ENCODE measurements at places on chromosomes 2 and 18.

DNA sequence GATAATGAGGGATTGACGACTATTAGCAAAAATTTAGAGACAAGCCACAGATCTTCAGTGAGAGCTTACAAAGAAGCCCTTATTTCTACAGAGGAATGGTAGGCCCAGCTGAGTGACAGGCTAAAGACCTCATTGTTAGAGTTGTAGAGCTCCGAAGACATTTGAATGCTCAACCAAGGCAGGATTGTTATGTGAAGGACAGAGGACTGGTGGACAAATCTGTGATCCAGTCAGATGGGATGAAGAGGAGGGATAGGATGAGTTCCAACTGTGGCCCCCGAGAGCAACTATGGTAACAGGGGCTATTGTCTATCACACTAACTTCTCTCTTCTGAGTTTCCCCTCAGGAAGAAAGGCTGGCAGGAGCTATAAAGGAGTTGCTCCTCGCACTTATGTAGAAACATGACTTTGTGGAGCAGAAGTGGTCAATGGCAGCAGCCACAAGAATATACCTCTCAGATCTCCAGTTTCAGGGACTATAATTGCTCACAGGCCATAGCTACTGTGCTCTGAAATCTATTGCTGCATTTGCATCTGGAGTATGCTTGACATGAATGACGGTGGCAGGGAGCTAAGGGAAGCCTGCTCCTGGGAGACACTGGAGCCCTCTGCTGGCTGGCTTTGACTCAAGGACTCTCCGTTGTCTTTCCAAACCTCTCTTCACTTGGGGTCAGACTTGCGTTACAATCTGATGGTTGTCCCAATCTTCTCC lies 50.3 kb upstream of the GREB1L start:
- DNase-seq, result peak; percentile 54

DNA sequence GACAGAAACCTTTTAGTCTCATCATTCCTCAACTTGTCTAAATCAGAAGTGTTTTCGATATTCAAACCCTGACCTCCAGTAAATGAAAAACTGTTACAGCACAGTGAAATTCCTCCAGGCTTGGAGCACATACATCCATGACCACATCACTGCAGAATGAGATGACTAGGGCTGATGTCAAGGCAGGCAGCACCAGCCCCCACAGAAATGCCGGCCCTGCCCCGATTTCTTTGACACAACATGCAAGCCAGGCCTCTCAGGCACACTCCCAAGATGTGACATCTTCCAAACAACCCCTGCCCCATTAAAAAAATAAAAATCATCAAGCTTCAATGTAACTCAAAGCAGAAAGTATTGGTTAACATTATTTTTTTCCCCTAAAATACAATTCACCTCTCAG lies 103.3 kb downstream of the CTAGE1 start:
- no peak for DNase-seq

DNA sequence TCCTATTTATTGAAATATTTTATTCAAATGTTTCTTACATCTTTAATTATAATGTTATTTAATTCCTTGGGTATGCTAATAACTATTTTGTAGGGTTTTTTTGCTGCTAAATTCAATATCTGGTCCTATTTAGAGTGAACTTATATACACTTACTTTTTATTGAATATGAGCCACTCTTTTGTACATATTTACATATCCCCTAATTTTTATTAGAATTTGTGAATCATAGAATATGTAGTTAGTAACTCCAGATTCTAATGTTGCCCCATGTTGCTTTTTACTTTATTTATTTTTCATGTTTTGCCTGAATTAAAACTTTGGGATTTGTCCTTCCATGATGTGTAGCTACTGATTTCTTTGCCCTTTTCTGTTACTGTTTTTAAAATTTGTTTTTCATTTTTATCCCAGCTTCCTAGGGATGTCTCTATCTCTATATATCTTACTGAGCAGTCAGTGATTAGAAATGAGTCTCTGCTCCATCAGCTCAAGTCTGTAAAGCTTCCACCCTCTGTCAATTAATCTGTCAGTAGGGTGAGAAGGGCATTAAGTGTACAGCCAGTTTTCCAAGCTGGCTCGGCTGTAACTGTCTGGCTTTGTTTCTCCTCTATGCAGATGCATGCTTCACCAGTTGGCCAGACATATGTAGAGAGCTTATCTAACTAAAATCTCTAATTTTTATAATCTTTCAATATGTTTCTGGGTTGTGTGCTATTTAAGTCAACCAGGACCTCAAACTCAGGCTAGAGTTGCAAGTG lies 256.9 kb downstream of the CDH19 start:
- DNase-seq, result no peak

DNA sequence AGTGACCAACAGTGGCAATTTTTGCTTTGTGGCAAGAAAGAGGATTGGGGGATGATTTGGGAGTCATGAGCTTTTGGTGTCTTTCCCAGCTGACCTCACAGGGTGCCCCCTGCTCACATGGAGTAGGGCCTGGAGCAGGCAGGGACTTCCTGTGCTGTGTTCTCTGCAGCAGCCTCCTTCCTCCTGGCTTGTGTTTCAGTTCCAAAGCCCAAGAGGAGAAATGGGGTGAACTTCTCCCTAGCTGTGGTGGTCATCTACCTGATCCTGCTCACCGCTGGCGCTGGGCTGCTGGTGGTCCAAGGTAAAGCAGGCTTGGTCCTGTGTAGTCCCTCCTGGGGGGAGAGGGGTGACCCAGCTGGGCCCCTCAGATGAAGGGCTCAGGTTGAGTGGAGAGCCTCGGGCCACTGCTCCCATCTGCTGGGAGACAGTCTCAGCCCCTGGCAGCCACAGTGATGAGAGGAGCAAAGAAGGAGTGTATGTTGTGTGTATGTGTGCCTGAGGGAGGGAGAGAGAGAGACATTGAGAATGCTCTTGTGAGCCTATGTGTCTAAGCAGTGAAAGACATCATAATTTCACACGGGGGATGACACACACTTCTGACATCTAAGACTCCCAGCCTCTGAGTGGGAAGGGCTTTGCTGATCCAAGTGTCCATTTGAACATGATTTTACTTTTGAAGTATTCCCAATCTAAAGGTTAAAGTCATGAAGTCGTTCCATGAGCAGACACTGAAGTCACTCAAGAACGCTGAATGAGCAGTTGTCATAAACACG lies 27.2 kb downstream of the MARCO start:
- DNase-seq, result no peak

Data from NCI-H2081 (cell line).